HCT116 (cell line): ENCODE measurements at places on chromosomes 11 and 22.

DNA sequence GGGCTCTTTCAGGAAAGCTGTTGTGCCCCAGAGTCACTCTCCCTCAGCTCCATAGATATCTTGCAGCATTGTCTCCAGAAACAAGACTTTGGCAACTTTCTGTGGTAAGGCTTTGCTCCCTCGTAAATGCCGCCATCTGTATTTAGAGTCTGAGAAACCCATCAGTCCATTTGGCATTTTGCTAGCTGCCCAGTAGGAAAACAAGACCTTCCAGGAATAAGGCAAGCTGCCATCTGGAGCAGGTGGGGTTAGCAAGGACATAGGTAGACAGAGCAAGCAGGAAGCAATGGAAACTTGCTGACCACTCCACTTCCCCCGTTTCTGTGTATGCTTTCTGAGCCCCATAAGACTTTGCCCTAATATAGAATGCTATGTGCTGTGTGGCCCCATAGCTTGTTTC, 131.9 kb downstream of the SPATA19 start:
- DNase-seq: no peak

DNA sequence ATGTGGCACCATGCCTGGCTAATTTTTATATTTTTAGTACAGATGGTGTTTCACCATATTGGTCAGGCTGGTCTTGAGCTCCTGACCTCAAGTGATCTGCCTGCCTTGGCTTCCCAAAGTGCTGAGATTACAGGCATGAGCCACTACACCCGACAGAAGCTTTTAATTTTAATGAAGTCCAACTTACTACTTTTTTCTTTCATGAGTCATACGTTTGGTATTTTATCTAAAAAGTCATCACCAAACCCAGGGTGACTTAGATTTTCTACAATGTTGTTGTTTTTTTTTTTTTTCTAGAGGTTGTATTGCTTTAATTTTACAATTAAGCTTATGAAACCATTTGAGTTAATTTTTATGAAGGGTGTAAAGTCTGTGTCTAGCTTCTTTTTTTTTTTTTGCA, 34.9 kb downstream of the JRKL start:
- no peak for DNase-seq

DNA sequence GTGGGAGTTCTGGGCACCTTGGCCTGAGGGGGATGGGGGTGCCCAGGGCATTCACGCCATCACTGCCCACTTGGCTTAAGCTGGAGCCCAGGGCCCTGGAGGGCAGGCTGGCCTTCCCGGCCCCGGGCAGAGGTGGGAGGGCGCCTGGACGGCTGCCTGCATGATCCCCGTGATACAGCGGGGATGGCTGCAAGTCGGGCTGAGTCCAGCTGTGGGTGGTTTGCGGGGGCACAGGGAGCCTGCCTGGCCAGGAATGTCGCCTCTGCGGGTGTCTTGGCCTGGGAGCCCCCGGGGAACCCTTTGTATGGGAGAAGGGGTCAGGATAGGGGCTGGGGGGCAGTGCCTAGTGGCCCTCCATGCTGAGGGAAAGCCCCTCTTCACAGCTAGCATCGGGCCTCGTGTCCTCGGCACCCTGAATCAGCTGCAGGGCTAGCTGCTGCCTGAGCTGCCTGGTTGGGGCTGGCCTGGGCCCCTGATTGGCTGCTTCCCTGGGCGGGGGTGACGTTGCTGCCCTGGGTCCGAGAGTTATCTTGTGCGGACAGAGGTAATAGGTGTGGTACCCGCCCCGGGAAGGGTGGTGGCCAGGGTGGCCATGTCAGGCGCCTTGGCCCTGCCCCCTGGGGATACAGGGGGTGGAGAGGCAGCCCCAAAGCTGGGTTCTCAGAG, 8.3 kb downstream of the BRSK2 start:
- no peak for DNase-seq

DNA sequence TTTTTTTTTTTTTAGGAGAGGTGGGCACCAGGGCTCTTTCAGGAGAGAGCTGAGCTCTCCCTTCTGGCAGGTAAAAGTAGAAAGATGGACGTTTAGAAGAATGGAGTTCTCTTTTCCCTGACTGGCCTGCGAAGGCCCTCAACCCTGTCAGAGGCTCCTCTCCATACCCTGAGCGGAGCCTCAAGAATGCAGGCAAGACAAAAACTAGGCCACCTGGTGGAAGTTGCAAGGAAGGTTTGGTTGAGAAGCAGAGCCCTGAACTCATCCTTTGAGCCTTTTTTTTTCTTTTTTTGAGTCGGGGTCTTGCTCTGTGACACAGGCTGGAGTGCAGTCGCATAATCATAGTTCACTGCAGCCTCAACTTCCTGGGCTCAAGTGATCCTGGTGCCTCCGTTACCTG, 1.4 kb downstream of the OTOG start:
- no peak for DNase-seq

GRCh38 chr11:68051191-68052136, 12.6 kb downstream of the TCIRG1 start:
- no peak for DNase-seq

GRCh38 chr11:492427-493226, 14.4 kb downstream of the RNH1 start:
- no peak for DNase-seq

GRCh38 chr11:12802418-12803085, 128.3 kb downstream of the TEAD1 start:
- peak; percentile 97 for DNase-seq

- DNase-seq: no peak
Measured at GRCh38 chr22:31176923-31177322, 16.9 kb downstream of the RNF185 start.
